ENCODE measurements at places on chromosomes 1 and 21.

DNA sequence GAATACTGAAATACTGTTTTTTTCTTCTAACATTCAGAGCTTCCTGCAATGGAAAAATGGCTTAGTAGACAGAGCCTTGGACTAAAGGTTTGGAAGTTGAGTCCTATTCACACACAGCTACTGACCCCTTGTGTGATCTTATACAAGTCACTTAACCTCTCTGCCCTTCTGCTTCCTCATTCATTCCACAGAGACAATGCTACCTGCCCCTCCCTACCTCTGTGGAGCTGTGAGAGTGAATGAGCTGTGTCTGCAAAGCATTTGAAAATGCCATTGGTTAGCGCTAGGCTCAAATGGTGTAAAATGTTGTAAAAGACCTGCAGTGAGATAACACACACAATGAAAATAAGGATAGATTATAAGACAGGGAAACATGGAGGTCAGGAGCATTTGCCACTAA is 214.4 kb downstream of the BARHL2 start:
- no peak for DNase-seq

- no peak for DNase-seq
These were observed 13.5 kb downstream of the TIE1 start for GRCh38 chr1:43314233-43314632.

DNA sequence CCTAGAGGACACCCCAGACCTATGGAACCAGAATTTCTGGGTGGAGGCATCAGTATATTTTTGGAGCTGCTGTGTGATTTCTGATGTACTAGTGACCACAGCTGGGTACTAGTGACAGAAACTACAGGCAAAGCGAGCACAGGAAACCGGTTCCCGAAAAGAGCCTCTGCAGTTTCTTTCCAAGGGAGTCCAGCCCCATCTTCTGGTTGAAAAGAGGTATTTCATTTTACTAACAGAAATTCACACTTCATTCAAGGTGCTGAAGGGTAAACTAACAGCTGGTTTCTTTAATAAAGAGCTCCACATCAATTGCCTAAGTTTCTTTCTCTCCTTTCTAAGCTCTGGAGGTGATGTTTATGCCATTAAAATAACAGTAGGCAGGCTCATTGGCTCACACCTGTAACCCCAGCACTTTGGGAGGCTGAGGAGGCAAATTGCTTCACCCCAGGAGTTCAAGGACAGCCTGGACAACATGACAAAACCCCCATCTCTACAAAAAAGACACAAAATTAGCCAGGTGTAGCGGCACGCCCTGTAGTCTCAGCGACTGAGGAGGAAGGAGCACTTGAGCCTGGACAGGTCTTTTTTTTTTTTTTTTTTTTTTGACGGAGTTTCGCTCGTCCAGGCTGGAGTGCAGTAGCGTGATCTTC is 22.0 kb downstream of the THAP3 start:
- peak; percentile 55 for DNase-seq

- DNase-seq: no peak
These were observed 11.7 kb downstream of the NDC1 start for GRCh38 chr1:53826367-53826766.

- DNase-seq: peak; percentile 87
These were observed at the start of gene CGN for GRCh38 chr1:151510957-151511635. Gene CGN (plus strand): TSS chr1:151511387. CDS start chr1:151518520, 7,133 bp downstream.

GRCh38 chr1:56866656-56867055 is 12.1 kb downstream of the C8A start:
- DNase-seq: no peak

DNA sequence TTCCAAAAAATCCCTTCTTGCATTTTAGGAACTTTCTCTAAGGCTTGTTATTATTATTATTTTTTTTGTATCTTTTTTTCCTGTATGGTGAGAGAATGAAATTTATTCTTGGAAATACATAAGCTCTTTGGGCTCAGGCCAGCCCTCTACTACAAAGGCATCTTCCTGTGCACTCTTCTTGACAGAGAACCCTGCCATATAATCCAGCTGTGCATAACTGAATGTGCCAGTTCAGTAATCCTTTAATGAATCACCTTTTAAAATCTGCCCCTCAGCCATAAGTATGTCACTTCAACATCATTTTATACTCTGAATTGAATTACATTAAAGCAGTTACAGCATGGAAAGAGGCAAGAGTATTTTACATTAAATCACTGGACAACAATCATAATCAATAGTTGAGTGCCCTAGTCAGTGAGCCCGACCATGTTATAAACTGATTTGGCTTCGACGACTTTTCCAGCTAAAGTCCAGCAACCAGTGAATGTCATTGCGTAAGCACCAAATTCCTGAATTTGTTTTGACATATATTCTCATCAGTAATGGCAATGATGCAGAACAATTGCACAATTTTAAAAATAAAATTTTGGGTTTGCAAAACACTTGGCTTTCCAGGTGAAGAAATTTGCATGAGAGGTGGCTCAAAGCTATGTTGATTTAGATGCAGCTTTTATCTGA is 59.2 kb upstream of the KCNK2 start:
- no peak for DNase-seq

DNA sequence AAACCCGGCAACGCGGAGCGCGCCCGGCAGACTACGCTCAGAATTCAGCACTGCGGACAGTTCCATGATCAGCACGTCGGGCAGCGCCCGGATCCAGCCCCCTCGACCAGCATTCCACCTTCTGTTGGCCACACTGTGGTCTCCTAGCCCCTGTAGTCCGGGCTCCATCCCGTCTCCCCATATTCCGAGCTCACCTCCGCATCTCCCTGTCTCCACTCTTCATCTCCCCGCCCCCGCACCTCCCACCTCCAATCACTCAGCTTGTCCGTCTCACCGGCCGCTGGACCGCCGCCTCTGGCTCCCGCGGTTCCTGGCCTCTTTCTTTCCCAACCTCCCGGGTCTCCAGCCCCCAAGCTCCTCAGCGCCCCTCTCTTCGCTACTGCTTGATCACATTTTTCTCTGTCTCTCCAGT is 500 bp downstream of the EPHA10 start:
- peak; percentile 53 for DNase-seq

- no peak for DNase-seq
These were observed 72.8 kb downstream of the PSMG1 start for GRCh38 chr21:39110431-39110830.

DNA sequence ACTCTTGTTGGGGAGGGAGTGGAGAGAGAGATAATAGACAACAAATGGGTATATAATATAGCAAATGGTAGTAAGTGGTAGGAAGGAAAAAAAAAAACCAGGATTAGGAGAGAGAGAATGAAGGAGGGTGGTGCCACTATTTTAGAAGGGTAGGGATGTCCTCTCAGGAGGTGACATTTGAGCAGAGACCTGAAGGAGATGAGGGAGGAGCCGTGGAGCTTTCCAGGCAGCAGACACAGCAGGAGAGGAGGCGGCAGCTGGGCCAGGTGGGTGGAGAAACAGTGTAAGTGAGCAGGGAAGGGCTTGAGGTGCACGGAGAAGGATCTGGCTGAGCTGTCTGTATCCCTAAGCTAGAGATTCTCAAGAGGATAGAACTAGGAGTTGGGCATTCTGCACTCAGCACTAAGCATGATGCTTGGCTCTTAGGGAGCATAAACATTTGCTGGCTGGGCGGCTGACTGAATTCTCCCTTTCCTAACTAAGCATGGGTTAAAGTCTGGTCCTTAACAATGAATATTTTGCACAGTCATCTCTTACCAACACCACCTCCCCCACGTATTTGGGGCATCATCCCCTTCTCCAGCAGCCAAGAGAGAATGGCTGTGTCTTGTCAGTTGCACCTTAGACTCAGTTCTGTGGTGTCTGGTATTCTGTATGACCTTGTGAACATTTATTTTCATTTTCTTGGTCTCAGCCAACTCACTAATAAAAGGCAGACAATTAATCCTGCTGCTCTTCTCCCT is 27.6 kb upstream of the SARS1 start:
- no peak for DNase-seq

GRCh38 chr1:55060133-55060999 is 21.0 kb downstream of the PCSK9 start:
- no peak for DNase-seq

DNA sequence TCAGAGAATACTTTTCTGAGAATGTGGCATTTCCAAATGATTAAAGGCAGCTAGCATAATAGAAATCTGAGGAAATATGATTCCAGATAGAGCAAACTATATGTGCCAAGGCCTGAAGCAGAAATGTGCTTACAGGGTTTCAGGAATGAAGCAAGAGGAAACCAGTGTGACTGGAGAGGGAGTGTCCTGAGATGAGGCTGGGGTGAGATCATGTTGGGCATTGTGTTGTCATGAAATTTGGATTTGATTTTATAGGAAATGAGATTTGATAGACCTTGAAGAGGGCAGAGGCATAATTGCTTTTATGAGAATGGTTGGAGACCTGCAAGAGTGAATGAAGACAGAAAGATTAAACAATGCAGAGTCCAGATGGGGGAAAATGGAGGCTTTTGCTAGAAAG is 338.1 kb upstream of the SNX7 start:
- no peak for DNase-seq

- peak; percentile 73 for DNase-seq
These were observed 55.9 kb upstream of the RCC1 start for GRCh38 chr1:28449904-28450303.

GRCh38 chr1:62373221-62373620 is 54.0 kb upstream of the KANK4 start:
- DNase-seq: no peak

DNA sequence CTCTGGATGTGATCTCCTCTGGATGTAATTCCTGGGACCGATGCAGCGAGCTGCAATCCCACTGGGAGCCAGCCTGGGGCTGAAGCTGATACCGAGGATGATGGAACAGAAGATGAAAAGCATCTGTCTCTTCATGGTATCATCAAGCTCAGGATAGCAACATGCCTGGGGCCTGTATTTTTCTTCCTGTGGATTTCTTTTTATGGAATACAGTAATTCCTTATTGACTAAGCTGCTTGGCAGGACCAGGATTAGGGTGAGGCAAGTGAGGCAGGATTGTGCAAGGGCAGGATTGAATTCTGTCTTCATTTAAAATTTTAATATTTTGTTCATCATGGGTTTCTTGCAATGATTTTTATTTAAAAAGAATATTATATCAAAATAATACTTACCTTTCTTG is 86.6 kb downstream of the SLC25A24 start:
- DNase-seq: no peak
